ENCODE measurements at places on chromosomes 2 and 18.
A peak's percentile ranks its signal among the peaks of the same experiment; 100 is the strongest.

DNA sequence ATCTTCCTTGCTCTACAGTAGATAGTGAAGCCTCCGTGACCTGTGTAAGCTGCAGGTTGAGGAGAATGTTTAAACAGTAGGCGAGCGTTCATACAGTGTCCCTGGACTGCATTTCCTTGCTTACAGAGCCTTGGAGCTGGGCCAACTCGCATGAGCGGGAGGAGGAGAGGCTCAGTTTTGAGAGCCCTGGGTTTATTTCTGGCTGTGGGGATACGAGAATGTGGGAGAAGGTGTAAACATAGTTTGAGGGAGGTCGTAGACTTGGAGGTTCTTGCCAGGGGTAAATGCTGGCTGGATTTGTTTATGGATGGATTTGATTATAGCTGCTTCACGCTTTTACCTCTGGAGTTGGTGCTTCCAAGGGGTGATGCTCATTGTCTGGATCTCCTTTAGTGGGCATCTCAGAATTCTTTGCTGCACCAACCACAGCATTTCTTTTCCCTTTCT is 20.8 kb downstream of the CRIM1 start:
- peak; percentile 57 for DNase-seq

GRCh38 chr2:159177957-159178356 is 108.5 kb downstream of the WDSUB1 start:
- no peak for DNase-seq

- no peak for DNase-seq
These were observed 34.1 kb downstream of the RAPH1 start for GRCh38 chr2:203500951-203501350.

DNA sequence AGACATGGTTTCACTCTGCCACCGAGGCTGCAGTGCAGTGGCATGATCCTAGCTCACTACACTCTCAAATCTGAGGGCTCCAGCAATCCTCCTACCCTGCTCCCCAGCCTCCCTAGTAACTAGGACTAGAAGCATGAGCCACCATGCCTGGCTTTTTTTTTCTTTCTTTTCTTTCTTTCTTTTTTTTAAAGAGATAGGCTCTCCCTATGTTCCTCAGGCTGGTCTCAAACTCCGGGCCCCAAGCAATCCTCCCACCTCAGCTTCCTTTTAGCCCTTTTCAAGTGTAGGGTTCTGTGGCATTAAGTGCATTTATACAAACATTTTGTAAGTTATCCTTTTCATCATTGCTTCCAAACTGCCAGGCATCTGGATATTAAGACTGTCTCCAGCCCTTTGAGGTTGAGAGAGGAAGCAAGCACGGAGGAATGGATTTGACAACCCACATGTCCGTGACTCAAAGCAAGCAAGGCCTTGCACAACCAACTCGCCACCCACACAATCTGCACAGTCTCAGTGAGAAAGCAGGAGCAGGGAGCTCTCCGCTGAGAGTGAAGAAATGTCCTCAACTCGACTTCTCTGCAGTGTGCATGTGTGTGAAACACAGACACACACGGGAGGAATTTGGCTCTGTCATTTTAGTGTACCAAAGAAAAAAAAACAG is 65.6 kb downstream of the ATP8B1 start:
- no peak for DNase-seq

DNA sequence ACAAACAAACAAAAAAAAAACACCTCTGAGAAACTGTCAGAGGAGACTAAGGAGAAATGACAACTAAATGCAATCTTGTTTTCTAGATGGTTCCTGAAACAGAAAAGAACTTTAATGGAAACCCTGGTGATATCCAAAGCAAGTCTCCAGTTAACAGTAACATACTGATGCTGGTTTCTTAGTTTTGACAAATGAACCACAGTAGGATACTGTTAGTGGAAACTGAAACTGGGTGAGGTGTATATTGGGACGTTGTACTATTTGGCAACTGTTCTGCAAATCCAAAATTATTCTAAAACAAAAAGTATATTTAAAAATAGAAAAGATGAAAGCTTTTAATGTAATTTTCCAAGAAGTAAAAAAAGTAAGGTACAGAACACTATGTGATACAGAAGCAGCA is 11.4 kb downstream of the SESTD1 start:
- DNase-seq = no peak

Measured in HEK293T (cell line).